ENCODE measurements at places on chromosomes 6 and 20.
A peak's percentile ranks its signal among the peaks of the same experiment; 100 is the strongest.

GRCh38 chr6:161918109-161918531 is 644.3 kb upstream of the AGPAT4 start:
- no peak for DNase-seq

- DNase-seq: no peak
These were observed 2.8 kb upstream of the CDSN start for GRCh38 chr6:31122791-31123706.

- DNase-seq: no peak
These were observed 11.8 kb downstream of the CLVS2 start for GRCh38 chr6:123007885-123008284.

- DNase-seq: no peak
These were observed 228.9 kb upstream of the SMLR1 start for GRCh38 chr6:130598021-130598989.

GRCh38 chr20:62577490-62577836 is 64.8 kb upstream of the SLCO4A1 start:
- no peak for DNase-seq

- DNase-seq: no peak
These were observed 763 bp downstream of the KLC4 start for GRCh38 chr6:43060034-43060754.

- DNase-seq: peak; percentile 68
These were observed 381.9 kb upstream of the ARID1B start for GRCh38 chr6:156395276-156395675.

- DNase-seq: no peak
These were observed 121.2 kb downstream of the SULF2 start for GRCh38 chr20:47664068-47664437.

GRCh38 chr6:110731196-110731595 is 84.1 kb downstream of the CDK19 start:
- DNase-seq: no peak

All from GM12864 (cell line).